ENCODE measurements at places on chromosomes 13 and 19. TPM values are rescaled to one million over a fixed set of nuclear protein-coding genes. Genes with fewer than 3 reads are reported as not detected.
A peak's percentile ranks its signal among the peaks of the same experiment; 100 is the strongest.

Gene ZNF30
- 4.4 TPM for total RNA-seq

Gene CYP2B6
- not detected for total RNA-seq

GRCh38 chr13:70568571-70568970 lies 460.3 kb upstream of the KLHL1 start:
- no peak for DNase-seq

GRCh38 chr19:38675611-38676010 lies 28.2 kb downstream of the ACTN4 start:
- DNase-seq, result peak; percentile 69

- no peak for DNase-seq
Measured at GRCh38 chr13:92136449-92137155, 738.2 kb downstream of the GPC5 start.

GRCh38 chr19:49565261-49565660 lies 15.1 kb downstream of the NOSIP start:
- no peak for DNase-seq

DNA sequence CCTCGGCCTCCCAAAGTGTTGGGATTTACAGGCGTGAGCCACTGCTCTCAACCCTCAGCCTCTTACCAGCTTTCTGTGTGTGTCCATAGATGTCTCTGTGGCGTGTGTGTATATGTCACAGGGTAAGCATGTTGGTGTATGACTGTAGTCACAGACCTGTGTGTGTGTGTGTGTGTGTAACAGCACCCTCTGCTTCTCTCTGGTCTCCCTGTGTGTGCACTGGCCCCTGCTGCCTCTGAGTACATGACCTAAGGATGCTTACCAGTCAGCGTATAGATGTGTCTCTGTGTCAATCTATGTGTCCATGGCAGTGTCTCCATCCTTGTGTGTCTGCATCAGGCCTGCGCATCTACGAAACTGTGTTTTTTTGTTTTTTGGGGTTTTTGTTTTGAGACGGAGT lies 5.6 kb downstream of the AXL start:
- DNase-seq, result no peak

GRCh38 chr19:37999309-38000213 lies 92.6 kb downstream of the SIPA1L3 start:
- no peak for DNase-seq

- DNase-seq, result no peak
Measured at GRCh38 chr13:44131069-44131614, 242.5 kb upstream of the SERP2 start.

- DNase-seq, result no peak
Measured at GRCh38 chr13:32384702-32385101, 43.2 kb downstream of the N4BP2L1 start.

DNA sequence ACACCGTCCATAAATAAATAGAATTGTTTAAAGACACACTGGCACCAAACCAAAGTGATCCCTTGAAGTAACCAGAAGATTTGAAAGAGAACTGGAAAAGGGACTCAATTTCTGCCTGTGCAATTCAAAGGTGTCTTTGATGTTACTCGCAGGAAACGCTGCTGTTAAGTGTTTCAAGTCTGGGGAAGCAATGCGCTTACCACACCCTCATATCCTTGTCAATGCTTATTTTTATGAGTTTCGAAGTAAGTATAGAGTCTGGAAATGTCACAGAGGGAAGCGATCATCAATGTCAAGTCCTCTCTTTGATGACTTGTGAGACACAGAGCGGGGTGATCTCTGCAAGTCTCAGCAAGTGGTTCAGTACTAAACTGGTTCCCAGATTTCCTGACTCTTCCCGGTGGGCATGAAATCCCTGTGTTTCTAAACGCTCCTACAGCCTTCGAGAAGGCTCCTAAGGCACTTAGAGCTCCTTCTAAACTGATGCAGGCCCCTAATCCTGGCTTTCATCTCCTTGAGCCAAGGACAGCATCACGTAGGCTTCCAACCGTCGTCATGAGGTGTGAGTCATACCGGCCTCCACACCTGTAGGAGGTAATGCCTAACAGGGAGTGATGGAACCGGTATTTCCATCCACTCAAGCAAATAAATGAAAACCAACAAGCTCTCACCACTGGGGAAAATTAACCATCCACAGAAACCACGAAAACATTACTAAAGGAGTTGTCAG lies 22.8 kb downstream of the SYDE1 start:
- DNase-seq, result peak; percentile 57

DNA sequence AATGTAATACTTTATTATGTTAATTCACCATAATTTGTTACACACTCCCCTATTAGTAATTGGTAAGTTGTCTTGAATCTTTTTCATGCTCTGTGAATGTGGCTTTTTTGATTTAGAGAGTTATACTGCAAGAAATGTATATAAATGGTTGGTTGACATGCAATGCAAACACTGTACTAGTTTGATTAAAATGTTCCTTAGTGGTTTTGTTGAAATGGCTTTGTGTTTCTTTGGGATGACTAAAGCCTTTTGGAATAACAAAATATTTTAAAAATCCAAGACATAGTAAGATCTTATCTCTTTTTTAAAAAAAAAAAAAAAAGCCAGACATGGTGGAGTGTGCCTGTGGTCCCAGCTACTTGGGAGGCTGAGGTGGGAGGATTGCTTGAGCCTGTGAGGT lies 10.5 kb downstream of the LAMP1 start:
- no peak for DNase-seq
